ENCODE measurements at places on chromosomes 1 and 21.

- DNase-seq, result peak; percentile 33
Measured at GRCh38 chr1:51664421-51665240, 47.7 kb downstream of the OSBPL9 start.

GRCh38 chr1:115783311-115783710 lies 14.8 kb upstream of the CASQ2 start:
- no peak for DNase-seq

GRCh38 chr1:214470132-214470531 lies 81.3 kb downstream of the PTPN14 start:
- DNase-seq, result no peak

- no peak for DNase-seq
Measured at GRCh38 chr1:150562446-150563339, 13.5 kb downstream of the ADAMTSL4 start.

GRCh38 chr1:81597720-81598426 lies 202.9 kb upstream of the ADGRL2 start:
- DNase-seq, result no peak

DNA sequence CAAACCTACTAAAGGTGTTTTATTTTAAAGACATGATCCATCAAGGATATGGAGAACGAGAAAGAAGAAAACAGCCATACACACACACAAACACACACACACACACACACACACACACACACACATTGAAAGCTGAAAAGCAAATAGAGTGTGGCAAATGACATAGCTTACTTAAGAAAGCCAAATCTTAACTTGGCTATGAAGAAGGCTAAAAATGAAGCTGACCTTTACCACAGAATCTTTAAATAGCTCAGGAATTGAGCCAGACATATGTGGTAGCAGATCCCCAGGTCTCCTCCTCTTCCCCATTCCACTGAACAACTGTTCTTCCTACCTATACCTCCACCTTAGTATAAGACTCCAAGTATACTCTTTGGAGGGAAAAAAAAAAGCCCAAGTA lies 185.6 kb downstream of the CLEC20A start:
- DNase-seq, result no peak

GRCh38 chr1:9149837-9150581 lies 21.1 kb upstream of the GPR157 start:
- DNase-seq, result no peak

- DNase-seq, result no peak
Measured at GRCh38 chr21:14531757-14532316, 14.3 kb downstream of the SAMSN1 start.

GRCh38 chr1:193581341-193581740 lies 394.9 kb upstream of the B3GALT2 start:
- DNase-seq, result no peak

- DNase-seq, result peak; percentile 93
Measured at GRCh38 chr1:155970531-155971167, 7.7 kb downstream of the ARHGEF2 start.

GRCh38 chr1:22077728-22078127 lies 25.2 kb downstream of the CDC42 start:
- DNase-seq, result no peak

- DNase-seq, result no peak
Measured at GRCh38 chr1:113391649-113392271, 1.4 kb downstream of the MAGI3 start.

Measured in EL (cell line).